Activated CD4-positive, alpha-beta T cell treated with anti-CD3 and anti-CD28 coated beads for 36 hours (primary cell): ENCODE measurements at places on chromosomes 2 and 18. TPM values are rescaled to one million over a fixed set of nuclear protein-coding genes. Genes with fewer than 3 reads are reported as not detected.

Gene C18orf54
- 8.5 TPM for total RNA-seq

Gene ALPI
- total RNA-seq = not detected

Gene CTAGE1
- total RNA-seq = not detected

Gene GALNT13
- not detected for total RNA-seq

Gene CPLX4
- not detected for total RNA-seq

Gene CWC22
- 31.0 TPM for total RNA-seq

Gene BZW1
- total RNA-seq = 413 TPM

Gene ANKRD62
- total RNA-seq = not detected

Gene ST8SIA3
- not detected for total RNA-seq

Gene ANKRD23
- total RNA-seq = 5.1 TPM

Gene ZNF521
- not detected for total RNA-seq

Gene ATG16L1
- 23.0 TPM for total RNA-seq

Gene OTOS
- not detected for total RNA-seq

DNA sequence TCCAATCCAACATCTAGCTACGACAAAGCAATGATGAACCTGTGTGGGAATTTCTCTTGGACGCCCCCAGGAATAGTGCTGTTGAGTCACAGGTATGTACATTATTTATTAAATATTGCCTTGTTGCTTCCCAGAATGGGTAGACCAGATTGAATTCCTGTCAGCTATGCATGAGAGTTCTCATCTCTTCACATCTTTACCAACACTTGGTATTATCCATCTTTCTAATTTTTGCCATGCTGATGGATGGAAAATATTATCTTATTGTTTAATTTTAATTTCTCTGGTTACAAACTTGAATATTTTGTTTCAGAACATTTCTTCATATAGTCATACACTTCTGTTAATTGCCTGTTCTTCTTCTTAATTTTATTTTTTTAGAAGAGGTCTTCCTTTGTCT lies 9.6 kb upstream of the RAB10 start:
- no peak for DNase-seq
- H3K36me3 ChIP-seq = no peaks in the 10 kb centered on the region
- no peak overlapping the region for H3K4me3 ChIP-seq

- H3K27ac ChIP-seq = no peak overlapping the region
- DNase-seq = no peak
- no peaks in the 10 kb centered on the region for H3K36me3 ChIP-seq
- no peaks in the 10 kb centered on the region for H3K4me1 ChIP-seq
Observed at GRCh38 chr2:199764273-199764800, 86.7 kb downstream of the FTCDNL1 start.

DNA sequence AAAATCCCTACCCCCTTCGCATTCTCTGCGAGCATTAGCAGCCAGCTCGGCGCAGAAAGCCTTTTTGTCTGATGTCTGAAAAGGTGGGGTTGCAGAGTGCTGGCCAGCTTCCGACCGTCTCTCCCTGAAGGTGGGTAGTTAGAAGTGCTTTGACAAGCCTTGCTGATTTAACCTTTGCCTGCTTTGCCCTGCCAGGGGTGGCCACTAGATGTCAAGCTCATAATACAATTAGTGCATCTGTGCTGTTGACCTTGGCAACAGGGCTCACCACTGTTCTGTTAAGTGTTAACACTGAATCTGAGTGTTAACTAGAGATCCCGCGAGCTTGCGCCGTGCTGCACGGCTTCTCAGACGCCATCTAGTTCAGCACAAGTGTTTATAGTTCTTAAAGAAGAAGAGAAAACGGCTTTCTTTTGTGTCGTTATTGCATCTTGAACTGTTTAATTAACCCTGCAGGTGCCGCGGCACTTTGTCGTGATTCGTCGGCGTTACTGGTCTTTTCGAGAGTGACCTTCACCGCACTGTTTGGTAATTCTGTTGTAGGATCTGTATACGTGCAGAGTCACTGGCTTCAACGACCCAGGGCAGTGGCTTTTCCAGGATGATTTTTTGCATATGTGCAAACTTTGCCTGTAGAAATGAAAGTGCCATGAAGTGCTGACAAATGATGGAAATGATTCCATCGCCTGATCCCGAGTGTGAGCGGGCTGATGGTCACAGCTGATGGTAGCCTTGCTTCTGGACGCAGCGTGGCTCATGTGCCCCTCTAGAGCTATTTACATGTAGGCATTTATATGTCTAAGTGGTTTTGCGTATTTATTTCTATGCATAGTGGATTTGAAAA lies 5.5 kb downstream of the SALL3 start:
- no peak overlapping the region for H3K27ac ChIP-seq
- H3K4me3 ChIP-seq = no peak overlapping the region
- H3K36me3 ChIP-seq = peaks cover 3% of the 10 kb centered on the region
- DNase-seq = peak; percentile 52

DNA sequence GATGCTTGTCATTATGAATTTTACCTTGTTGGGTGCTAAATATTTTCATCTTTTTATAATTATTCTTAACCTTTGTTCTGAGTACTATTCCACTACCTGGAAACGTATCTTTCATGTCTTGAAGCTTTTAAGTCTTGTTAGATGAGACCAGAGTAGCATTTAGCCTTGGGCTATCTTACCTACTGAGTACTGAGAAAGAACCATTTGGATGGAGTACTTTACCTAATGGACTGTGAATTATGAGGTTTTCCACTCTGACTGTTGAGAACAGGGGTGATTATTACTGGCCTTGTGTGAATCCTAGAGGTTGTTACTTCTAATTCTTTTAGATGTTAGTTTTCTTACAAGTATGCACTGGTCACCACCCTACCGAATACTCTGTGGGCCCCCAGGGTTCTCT lies 63.5 kb downstream of the CCDC102B start:
- H3K4me3 ChIP-seq = no peak overlapping the region
- no peaks in the 10 kb centered on the region for H3K27me3 ChIP-seq
- DNase-seq = no peak
- H3K4me1 ChIP-seq = no peaks in the 10 kb centered on the region
- no peaks in the 10 kb centered on the region for H3K36me3 ChIP-seq

DNA sequence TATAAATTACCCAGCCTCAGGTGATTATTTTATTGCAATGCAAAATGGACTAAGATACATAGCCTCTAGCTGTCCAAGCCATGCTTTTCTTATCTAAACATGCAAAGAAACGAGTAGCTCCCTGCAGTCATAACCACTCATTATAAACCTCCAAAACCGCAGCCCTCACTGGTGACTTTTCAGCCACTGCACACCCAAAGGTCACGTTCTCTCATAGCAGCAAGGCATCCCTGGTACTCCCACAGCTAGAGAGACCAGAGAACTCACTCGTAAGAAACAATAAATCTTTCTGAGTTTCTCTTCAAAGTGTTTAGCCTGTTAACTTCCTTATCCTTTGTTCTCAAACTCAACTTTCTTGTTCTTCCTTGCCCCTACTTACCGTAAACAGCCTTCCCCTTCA lies 28.5 kb upstream of the RALBP1 start:
- H3K36me3 ChIP-seq = no peaks in the 10 kb centered on the region
- H3K4me3 ChIP-seq = no peak overlapping the region
- H3K4me1 ChIP-seq = no peaks in the 10 kb centered on the region

- no peaks in the 10 kb centered on the region for H3K36me3 ChIP-seq
- no peaks in the 10 kb centered on the region for H3K27me3 ChIP-seq
- no peak overlapping the region for H3K4me3 ChIP-seq
- DNase-seq = no peak
Observed at GRCh38 chr2:154452471-154452870, 246.0 kb upstream of the KCNJ3 start.

DNA sequence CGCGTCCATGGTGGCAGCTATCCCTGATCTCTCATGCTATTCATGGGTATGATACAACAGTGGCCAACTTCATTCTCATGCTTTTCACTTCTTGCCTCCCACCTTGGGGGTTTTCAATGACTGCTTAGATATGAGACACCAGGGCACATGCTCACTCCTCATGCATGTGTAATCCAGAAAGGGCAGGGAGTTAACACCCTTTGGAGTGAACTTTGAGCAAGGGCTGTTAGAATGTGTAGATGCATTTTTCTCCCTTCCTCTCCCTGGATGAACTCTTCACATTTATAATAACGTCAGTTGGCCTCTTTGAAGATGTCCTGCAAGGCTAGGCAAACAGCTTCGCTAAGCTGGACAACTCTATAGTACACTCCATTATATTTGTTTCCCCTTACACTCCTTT lies 56.7 kb downstream of the DPP10 start:
- H3K4me1 ChIP-seq = no peaks in the 10 kb centered on the region
- no peak for DNase-seq
- peaks cover 4% of the 10 kb centered on the region for H3K27me3 ChIP-seq
- H3K36me3 ChIP-seq = no peaks in the 10 kb centered on the region
- H3K4me3 ChIP-seq = no peak overlapping the region
- H3K27ac ChIP-seq = no peak overlapping the region

GRCh38 chr18:49214706-49215105 lies 245.7 kb downstream of the DYM start:
- no peaks in the 10 kb centered on the region for H3K27me3 ChIP-seq
- H3K4me1 ChIP-seq = no peaks in the 10 kb centered on the region
- peaks cover 4% of the 10 kb centered on the region for H3K36me3 ChIP-seq

DNA sequence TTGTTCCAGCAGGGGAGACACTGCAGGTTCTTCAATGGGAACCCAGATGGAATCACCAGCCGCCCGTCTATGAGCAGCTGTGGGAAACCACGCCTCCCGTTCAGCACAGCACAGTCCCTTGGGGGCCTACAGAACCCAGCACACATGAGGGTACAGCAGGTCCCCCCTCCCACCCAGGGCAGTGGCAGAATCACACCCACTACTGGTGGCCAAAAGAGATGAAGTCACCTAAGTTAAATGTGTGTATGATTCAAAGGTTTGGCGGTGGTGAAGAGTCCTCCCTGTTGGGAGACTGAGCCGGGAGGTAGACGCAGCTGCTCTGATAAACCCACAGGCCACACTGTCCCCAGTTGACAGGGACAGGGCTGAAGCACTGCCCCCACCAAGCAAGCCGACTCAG lies 44.3 kb downstream of the L3MBTL4 start:
- no peaks in the 10 kb centered on the region for H3K36me3 ChIP-seq
- no peak overlapping the region for H3K27ac ChIP-seq
- DNase-seq = no peak

- H3K27ac ChIP-seq = no peak overlapping the region
- no peaks in the 10 kb centered on the region for H3K36me3 ChIP-seq
- DNase-seq = no peak
- no peak overlapping the region for H3K4me3 ChIP-seq
- no peaks in the 10 kb centered on the region for H3K27me3 ChIP-seq
- no peaks in the 10 kb centered on the region for H3K4me1 ChIP-seq
Observed at GRCh38 chr2:123791684-123792083, 233.4 kb upstream of the CNTNAP5 start.

DNA sequence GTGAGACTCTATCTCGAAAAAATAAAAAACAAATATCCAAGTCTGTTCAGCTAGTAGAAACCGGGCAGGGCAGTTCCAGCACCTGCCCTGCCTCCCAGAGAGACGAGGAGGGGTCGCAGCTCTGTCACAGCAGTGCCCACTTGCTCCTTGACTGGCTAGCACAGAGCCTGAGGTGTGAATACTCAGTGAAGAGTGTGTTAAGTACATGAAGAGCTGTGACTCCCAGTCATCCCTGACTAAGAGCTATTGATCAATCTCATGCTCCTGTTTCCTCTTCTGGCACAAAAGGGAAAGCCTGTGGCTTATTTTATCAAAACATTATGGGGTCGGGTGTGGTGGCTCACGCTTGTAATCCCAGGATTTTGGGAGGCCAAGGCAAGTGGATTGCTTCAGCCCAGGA lies 83.0 kb upstream of the FZD7 start:
- DNase-seq = no peak
- H3K4me1 ChIP-seq = no peaks in the 10 kb centered on the region
- no peak overlapping the region for H3K27ac ChIP-seq
- no peaks in the 10 kb centered on the region for H3K36me3 ChIP-seq
- peaks cover 9% of the 10 kb centered on the region for H3K27me3 ChIP-seq
- no peak overlapping the region for H3K4me3 ChIP-seq

DNA sequence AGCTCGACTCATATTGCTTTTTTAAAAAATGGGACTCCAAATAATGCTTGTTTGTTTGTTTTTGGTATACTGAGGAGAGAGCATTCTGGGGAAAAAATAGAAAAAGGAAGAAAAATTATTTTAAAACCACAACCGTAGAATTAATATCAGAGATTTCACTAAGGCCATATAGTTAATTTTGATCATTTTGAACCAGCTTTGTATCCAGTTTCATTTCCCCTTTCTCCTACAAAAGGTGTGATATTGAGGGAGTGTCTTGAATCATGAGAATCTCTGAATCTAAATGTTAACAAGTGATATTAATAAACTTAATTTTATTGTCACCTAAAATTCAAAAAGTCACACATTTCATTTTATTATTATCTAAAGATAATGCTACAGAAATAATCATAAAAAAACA lies 198.5 kb upstream of the GALNT5 start:
- no peak for DNase-seq
- no peak overlapping the region for H3K27ac ChIP-seq
- H3K4me3 ChIP-seq = no peak overlapping the region
- no peaks in the 10 kb centered on the region for H3K36me3 ChIP-seq
- no peaks in the 10 kb centered on the region for H3K4me1 ChIP-seq

DNA sequence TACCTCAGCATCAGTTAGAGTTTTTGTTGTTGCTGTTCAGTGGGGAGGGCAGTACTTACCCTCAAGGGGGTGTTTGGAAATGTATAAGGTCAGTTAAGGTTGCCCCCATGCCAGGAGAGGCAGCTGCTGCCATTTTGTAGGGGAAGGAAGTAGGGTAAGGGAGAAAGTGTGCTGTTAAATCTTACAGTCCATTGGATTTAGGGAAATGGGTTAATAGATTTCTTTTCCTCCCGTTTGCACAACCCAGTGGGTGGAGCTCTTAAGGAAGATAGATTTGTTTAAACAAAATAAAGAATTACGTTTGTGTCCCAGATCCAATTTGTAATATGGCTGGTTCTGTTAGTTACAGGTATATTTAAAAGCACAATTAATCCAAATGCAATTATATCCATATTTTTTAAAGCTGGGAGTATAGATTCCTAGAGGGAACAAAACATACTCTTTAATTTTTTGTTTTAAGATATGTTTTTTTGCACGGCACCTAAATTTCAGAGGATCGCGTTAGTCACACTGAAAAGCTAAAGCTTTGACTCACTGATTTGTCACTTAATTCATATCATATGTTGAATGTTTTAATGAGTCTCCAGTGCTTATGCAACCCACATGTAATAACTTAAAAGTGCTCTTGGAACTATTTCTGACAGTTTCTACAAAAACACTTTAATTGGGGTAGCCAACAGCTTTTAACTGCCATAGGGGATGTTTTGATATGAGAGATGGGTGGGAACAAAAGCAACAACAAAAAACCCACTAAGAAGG lies 9.0 kb upstream of the CWC22 start:
- H3K4me1 ChIP-seq = no peaks in the 10 kb centered on the region
- no peak for DNase-seq
- H3K4me3 ChIP-seq = no peak overlapping the region
- no peak overlapping the region for H3K27ac ChIP-seq
